Activated naive CD4-positive, alpha-beta T cell treated with anti-CD3 and anti-CD28 coated beads, Interleukin-2, amount 50 U/mL, for 72 hours (primary cell): ENCODE measurements at places on chromosomes 4 and X.

DNA sequence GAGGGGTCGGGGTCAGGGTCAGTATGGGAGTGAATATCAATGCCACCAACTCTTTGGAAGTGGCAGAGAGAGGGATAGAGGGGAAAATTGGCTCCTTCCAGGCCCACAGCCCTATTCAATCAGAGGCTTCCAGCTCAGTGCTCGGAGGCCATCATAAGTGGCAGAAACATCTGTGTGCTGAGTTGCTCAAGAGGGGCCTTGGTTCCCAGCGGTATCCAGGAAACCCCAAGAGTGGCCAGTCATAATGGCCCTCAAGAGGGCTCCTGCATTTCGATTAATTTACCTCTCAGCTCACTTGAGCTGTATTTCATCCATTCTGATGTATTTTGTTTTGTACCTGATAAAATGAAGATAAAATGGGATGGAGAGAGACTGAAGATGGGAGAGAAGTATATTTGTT lies 154.3 kb upstream of the EOLA2 start:
- no peak for DNase-seq

- DNase-seq = no peak
Measured at GRCh38 chr4:74738464-74739143, 55.7 kb downstream of the BTC start.

- DNase-seq = no peak
Measured at GRCh38 chrX:118961866-118962560, 12.4 kb upstream of the LONRF3 start.

GRCh38 chr4:165472943-165473676 lies 94.3 kb downstream of the CPE start:
- DNase-seq = no peak

GRCh38 chr4:102791318-102791835 lies 30.6 kb upstream of the MANBA start:
- no peak for DNase-seq

GRCh38 chr4:8238515-8239053 lies 31.0 kb upstream of the HTRA3 start:
- no peak for DNase-seq
